Fibroblast of the conjunctiva (primary cell): ENCODE measurements at places on chromosomes 5 and 9.

- no peak for DNase-seq
Observed at GRCh38 chr5:112983363-112983762, 6.8 kb downstream of the DCP2 start.

DNA sequence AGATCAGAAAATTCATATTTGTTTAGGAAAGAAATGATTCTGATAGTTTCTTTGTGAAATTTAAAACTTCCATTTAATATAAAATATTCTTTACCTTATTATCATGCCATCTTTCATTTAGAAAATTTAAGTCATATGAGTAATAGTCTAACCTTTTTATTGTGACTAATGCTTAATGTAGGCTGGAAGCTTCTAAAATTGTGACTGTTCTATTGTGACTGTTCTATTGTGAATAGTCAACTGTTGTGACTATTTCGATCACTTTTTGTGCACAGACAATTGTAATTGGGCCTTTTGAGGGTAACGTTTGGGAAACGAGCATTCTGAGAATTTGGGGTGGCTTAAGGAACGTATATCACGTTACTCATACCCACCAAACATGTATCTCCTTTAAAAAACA lies 100.0 kb downstream of the PARP8 start:
- DNase-seq, result no peak

DNA sequence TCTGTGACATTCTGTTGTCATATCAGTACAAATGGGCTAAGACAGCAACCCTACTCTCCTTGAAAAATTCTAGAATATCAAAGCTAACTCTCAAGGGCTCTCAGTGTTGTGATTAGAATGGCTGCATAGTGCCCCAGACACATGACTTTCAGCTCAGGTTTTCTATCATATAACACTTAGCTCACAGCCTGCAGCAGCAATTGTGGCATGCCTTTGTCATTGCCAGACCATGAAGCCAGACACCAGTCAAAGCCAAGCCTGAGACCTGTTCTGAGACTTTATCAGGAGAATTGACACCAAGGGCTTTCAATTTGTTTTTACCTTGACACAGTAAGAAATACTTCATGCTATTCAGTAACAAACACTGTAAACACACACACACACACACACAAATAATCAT lies 159.0 kb upstream of the SNX2 start:
- DNase-seq, result no peak

DNA sequence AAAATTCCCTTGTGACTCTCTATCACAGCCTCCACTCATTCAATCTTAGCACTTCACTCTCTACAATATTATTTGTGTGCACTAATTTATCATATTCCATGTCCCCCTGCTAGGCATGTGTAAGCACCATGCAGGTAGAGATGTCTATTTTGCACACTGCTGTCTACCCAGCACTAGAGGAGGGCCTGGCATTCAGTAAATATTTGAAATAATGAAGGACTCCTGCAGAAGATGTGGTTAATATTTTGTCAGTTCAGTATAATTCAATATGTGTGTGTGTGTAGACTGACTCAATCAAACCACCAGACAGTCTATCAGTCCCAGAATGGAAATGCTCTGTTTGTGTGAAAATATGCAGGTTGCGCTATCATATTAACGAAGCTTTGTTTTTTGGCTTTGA lies 313.6 kb upstream of the CDH6 start:
- DNase-seq, result no peak

DNA sequence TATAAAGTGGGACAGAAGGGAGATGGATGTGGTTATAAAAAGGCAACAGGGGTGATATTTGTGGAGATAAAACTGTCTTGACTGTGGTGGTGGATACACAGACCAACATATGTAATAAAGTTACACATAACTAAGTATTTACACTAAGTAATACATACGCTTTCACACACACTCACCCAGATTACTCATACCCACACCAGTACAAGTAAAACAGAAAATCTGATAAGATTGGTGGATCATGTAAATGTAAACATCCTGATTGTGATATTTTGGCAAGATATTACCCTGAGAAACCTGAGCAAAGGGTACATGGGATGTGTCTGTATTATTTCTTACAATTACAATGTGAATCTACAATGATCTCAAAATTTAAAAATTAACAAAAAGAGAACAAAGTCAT lies 53.3 kb upstream of the SLIT3 start:
- no peak for DNase-seq

GRCh38 chr9:76115982-76116646 lies 225.6 kb downstream of the PCSK5 start:
- no peak for DNase-seq

GRCh38 chr5:124922255-124922975 lies 176.0 kb upstream of the ZNF608 start:
- DNase-seq, result no peak

DNA sequence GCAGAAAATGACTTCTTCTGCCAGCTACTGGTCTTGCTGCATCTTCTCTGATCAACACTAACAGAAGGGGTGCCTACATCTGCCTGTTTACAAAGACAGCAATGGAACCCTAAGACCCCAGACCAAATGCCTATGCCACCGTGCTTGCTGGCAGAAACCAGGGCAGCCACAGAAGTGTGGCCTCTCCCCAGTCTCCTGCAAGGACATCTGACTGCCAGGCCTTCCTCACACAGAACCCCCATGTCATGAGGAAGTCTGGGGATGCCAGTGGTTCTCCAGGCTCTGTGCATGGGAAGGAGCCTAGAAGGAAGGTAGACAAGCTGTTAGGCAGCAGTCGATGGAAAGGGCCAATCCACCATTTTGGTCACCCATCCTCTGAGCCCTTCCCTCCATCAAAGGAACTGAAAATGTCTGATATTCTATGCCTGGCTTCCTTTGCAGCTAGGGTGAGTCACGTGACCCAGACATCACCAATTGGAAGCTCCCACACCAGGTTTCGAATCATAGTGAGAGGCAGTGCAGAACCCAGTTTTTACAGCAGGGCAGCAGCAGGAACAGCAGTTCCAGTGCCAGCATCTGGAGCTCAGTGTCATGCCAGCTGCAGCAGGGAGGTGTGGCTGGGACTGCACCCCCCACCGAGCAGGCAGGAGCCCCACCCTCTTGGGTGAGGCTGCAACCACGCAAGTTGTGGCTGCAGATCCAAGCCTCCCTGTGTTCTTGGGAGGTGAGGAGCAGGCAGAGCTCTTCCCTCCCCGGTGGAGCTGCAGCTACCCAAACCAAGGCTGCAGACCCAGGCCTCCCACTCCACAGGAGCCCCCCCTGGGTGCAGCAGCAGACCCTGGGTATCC lies 123.4 kb downstream of the OLFM1 start:
- DNase-seq, result no peak

DNA sequence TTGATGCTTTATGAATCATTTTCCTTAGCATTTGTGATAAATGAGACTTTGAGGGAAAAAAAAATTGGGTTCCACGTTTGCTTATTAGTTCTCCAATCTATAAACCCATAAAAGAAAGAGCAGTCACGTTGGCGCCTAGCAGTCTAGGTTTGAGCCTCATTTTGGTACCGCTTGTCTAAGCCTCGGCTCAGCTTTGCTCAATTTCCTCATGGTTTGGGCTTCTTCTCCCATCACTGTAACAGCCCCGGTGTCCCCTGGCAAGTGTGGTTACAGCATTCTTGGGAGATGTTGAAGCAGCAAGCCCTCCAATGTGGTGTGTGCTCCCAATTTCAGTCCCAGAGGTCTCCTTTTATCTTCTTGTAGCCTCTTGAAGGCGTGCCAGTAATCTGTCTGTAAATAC lies 578.4 kb downstream of the CDK5RAP2 start:
- no peak for DNase-seq

DNA sequence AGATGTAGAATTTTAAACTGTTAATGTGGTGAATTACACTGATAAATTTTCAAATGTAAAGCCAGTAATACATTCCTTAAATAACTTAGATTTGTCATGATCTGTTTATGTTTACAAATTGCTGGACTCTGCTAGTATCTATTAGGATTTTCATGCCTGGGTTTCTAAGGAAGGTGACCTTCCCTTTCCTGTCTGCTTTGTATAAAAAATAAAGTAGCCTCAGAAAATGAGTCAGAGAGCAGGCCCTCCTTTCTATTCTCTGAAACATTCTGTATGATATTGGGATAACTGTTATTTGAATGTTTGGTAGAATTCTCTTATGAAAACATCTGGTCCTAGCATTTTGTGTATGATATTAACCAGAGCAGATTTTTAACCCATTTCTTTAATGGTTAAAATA lies 255.3 kb downstream of the SYK start:
- no peak for DNase-seq

DNA sequence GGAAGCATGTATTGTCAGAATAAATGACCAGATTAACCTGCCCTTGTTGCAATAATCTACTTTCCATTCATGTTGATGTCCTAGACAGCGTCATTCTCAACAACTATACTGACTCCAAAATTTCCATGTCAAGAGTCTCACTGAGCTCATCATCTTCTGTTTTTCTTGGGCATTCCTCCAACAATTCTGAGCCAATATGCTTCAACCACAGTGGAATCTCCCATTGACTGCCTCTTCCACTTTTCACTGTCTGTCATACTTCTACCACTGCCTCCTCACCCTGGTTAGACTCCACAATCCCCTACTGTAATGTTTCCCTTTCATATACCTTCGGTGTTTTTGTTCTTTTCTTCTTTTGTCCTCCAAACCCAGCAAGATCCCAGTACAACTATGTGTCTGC lies 162.8 kb downstream of the TLE1 start:
- DNase-seq, result no peak

- no peak for DNase-seq
Observed at GRCh38 chr5:56737951-56738606, 77.3 kb upstream of the MAP3K1 start.

DNA sequence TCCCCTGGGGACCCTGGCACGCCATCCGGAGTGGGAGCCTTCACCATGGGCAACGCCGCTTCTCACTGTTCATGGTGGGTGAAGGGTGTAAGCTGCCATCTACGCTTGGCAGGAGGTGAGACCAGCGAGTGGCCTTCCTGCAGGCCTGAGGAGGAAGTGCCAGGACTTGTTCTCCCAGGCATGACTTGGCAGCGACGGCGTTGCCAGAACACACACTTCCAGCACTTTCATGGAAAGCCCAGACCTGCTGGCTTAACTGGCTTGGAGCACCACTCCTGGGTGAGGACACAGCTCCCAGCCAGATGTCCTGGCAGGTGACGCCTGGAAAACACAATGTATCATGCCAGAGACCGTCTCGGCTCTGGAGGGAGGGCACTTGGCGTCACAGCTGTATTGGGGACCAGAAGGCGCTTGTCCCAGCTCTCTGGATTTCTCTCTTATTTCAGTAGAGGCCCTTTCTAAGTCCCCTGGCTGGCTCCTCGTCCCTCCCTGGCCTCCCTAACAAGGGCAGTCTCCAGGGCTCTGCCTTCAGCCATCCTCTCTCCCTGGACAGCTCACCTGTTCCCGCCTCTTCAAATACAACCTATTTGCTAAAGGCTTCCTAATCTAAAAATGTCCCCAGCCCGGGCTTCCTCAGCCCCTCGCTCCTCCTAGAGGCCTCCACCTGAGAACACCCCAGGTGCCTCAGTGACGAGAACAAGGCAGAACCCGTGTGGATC lies 188.3 kb downstream of the OLFM1 start:
- no peak for DNase-seq

- no peak for DNase-seq
Observed at GRCh38 chr9:11319538-11319937, 706.7 kb upstream of the PTPRD start.

DNA sequence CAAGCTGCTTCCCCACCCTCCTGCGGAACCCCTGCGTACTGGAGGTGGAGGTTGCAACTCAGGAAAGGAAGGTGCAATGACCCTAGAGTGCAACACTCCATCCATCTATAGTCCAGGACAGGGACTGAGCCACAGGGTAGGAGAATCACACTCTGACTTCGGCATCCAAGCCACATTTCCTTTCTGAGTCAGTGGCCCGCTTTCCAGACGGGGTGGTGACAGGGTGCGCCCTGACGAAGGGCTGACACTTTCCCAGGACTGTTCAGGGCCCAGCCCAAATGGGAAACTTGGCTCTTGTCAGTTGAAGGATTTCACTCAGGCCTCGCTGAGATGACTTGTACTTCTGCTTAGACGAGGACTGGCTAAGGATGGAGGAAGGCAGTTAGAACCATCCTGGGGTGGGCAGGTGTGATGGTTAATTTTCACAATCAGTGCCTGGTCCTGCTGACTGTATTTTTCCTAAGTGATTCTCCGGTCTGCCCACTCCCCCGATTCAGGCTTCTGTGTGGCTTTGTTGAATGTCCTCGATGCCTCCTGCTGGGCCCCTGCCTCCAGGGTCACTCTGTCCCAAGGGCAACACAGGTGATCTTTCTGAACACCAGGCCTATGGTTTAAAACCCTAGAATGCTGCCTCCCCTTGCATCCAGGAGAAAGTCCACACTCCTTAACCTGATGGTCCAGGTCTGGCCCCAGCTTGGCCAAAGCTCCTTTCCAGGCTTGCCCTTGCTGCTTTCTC lies 228.1 kb downstream of the FSTL4 start:
- no peak for DNase-seq

GRCh38 chr5:102888483-102888882 lies 133.4 kb downstream of the PAM start:
- no peak for DNase-seq

GRCh38 chr9:34179213-34180136 lies 632 bp downstream of the UBAP1 start:
- DNase-seq, result no peak

- DNase-seq, result no peak
Observed at GRCh38 chr9:99748676-99749075, 73.0 kb upstream of the NR4A3 start.

DNA sequence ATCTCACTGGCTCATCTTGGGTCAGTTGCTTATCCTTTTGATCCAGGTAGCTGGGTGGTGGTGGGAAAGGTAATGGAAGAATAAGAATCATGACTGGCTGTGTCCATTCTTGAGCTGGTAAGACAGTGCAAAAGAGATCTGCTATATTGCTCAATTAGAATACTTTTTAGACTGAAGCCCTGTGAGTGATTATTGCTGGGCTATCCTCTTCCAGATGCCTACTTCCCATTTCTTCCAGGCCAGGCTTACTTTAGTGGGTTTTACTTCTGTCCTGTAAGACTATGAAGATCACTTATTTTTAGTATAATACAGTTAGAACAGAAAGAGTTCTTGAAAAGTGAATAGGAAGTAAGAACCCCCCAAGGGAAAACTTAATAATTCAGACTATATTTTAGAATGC lies 7.2 kb downstream of the MARCHF6 start:
- no peak for DNase-seq

DNA sequence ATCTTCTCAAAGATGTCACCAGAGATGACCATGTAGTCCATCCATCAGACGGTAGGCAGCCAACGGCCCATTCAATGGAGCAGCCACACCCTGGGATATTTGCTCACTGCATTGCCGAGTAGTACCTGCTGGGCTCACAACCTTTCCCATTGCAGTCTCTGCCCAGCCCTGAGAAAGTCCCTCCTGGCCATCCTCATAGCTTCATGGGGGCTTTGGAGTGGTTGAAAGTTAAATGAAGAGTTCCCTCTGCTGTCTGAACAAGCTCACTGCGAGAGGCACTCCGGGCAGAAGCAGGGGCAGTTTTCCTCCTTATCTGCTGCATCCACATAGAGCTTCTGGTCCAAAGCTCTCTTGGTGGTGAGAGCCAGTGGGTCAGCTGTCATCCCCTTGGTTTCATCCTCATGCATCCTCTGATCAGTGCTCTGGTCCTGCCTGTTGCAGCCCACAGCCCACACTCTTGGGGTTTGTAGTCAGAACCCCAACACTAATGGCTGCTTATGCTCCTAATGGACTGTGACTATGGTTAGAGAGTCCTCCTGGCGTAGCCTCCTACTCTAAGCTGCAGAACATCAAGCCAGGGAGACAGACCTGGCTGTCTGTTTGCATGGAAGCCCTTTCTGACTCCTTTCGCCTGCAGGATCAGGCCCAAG lies 23.3 kb downstream of the TNFSF8 start:
- DNase-seq, result no peak
